Osteoblast (primary cell): ENCODE measurements at places on chromosomes 1 and 21.

DNA sequence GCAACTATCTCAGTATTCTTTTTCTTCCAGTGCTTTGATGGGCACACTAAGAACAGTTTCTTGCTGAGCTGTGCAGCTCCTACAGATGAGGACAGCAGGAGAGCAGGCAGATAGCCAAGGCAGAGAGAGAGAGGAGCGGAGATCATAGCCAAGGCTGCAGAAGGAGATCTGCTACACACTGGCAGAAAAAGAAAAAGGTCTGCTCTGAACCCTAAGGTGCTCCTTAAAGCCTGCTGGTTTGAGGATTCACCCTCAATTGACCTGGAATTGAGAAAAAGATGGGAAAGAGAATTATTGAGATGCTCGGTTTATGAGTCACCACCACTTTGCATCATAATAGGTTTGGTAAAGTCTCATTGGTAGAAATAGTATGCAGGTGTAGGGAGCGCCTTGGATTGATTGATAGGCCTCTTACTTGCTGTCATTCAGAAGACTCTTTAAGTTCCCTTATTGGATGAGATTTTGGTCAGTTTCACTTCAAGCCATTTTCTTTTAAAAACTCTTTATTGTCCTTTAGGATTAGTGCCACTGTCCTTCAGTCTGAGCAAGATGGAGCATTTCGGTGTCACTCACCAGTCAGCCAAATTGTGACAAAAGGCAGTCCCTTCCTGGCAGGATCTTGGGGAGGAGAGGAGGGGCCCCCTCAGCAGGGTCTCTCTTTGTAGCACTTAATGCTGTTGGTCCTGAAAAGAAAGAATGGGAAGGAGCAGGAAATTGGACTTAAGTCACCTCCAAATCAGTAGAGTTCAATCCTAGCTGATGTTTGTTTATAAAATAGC, 685.0 kb downstream of the ADGRL2 start:
- DNase-seq = no peak

DNA sequence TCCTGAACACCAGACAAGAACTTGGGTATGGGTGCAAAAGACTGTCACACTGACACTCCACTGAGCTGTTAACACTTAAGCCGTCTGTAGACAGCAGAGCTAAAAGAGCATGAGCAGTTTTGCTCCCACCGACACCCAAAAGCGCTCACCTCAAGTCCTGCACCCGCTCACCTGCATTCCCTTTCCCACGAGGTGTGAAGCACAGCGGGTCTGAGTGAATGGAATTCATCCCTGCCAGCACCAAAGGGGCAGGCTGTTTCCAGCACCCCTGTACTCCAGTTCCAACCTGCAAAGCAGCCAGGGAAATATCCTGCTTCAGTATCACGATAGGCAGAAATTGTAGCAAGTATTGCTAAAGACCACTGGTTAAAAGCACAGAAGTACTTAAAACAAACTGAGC, 28.8 kb downstream of the KRTAP21-3 start:
- no peak for DNase-seq

GRCh38 chr1:92447033-92447681, 39.6 kb downstream of the GFI1 start:
- no peak for DNase-seq

DNA sequence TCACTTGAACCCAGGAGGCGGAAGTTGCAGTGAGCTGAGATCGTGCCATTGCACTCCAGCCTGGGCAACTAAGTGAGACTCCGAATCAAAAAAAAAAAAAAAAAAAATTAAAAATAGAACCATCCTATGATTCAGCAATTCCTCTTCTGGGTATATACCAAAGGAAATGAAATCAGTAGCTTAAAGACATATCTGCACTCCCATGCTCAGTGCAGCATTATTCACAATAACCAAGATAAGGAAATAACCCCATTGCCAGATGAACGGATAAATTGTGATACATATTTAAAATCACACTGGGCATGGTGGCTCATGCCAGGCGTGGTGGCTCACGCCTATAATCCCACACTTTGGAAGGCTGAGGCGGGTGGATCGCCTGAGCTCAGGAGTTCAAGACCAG, 23.8 kb downstream of the ALDH9A1 start:
- DNase-seq = no peak
